Muscle of leg (tissue), 16 donors: ENCODE measurements at places on chromosomes 7 and 10.
A peak's percentile ranks its signal among the peaks of the same experiment; 100 is the strongest.

DNA sequence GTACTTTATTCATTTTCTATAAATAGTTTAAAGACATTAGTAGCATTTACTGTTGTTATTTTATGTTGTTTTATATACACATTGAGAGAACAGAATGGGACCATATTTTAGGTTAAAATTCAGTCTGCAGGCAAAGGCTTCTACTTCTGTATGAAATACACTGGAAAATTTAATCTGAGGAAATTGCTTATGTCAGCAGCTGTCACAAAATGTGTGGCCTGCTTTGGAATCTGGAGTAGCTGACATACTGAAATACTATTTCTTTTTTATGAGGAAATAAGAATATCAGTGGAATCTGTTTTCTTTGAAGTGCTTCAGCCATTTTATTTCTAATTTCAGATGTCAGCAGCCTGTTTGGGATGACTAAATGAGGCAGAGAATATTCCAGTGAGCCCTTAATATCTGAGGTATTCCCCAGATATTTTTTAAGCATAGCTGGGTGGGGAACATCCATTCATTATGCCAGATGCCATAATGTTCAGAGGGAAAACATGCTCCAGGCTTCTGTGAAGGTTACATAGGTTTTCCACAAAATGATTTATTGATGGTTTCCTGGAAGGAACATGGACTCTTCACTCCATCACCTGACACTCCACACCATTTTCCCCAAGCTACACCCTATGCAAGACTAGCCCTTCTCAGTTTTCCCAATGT, 267.1 kb downstream of the ARL4A start:
- DNase-seq, result peak; percentile 37

DNA sequence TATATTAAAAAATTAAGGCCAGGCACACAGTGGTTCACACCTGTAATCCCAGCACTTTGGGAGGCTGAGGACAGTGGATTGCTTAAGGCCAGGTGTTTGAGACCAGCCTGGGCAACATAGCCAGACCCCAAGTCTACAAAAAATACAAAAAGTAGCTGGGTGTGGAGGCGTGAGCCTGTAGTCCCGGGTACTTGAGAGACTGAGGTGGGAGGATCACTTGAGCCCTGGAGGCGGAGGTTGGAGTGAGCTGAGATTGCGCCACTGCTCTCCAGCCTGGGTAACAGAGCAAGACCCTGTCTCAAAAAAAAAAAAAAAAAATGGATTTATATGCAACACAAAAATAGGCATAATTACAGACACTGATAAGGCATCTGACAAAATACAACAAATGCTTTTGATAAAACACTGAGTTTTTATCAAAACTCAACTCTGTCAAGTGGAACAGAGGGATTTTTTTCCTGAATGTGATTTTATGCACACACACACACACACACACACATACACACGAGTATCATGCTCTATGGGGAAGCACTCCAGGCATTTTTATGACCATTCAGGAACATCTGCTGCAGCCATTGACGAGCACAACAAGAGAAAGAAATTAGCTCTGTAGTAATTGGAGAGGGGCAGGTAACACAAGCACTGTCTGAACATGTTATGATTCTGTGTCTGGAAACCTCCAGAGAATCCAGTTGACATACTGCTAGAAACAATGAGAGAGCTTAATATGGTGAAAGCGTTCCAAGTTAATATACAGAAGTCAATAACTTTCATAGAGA, 193.1 kb downstream of the WDR37 start:
- DNase-seq, result peak; percentile 66

GRCh38 chr7:106419455-106420182, 134.8 kb upstream of the NAMPT start:
- DNase-seq, result no peak

GRCh38 chr10:60351191-60351853, 38.4 kb downstream of the ANK3 start:
- peak; percentile 29 for DNase-seq

- DNase-seq, result no peak
Observed at GRCh38 chr10:103202319-103202718, 9.2 kb upstream of the NT5C2 start.

DNA sequence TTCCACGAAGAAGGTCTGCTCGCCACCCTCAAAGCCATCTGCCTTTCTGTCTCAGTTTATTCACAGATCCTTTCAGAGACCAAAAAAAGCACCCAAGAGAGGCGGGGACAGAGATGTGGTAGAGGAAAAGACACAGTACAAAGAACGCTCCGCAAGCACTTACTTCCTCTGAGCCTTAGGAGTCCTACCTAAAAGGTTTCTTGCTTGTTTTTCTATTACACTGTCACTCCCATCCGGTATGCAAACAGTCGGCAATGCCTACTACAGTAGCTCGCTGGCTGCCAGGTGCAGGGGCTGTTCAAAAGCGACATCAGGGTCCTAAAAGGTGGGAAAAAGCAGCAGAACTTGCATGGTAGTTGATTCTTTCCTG, 816 bp downstream of the TECPR1 start:
- no peak for DNase-seq

DNA sequence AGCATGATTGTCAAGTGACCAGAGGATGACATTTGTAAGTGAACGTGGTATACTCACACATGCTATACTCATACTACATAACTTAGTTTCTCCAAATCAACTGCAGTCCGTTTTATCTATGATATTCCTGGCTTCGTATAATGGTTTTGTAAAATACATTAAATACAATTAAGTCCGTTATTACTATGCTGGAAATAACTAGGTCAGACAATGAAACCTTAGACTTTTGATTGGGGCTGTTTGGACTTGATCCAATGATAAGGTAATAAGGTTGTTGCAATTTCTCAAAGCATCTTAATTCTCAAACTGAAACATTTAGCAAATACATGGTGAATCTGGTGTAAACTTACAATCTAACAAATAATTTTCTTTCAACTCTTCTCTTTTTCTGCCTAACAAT, 117.0 kb downstream of the TWIST1 start:
- DNase-seq, result no peak

- DNase-seq, result no peak
Observed at GRCh38 chr7:91293840-91294239, 29.6 kb downstream of the FZD1 start.

GRCh38 chr10:1160561-1161314, 104.6 kb downstream of the WDR37 start:
- DNase-seq, result no peak

GRCh38 chr10:84194424-84195043, at the start of gene CDHR1:
CDHR1 (plus strand) TSS chr10:84194537; CDS start chr10:84194761, 224 bp downstream.
- DNase-seq, result peak; percentile 26

- DNase-seq, result peak; percentile 36
Observed at GRCh38 chr10:53314876-53315275, 542.3 kb upstream of the MBL2 start.

DNA sequence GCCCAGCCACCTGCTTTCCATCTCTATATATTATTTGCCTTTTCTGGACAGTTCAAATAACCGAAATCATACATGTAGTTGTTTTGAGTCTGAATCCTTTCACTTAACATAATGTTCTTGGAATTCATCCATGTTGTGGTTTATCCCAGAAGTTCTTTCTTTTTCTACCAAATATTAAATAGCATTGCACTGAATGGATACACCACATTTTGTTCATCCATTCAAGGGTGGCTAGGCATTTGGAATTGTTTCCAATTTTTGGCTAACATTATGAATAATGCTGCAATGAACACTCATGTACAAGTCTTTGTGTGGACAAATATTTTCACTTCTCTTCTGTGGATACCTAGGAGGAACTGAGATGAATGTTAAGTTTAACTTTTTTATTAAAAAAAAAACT, 18.0 kb downstream of the DNAJC1 start:
- DNase-seq, result no peak

DNA sequence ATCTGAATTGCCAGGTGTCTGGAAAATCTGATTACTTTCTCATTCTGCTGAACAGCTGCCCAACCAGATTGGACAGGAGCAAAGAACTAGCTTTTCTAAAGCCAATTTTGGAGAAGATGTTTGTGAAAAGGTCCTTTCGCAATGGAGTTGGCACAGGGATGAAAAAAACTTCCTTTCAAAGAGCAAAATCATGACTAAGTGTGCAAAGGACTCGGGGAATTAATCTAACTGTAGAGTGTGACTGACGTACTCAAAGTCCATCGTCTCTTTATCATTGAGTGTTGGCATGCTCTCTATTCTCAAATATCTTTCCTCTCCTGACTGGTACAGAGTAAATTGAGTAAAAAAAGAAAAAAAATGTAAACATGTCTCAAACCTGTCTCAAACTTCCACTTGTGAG, 3.3 kb downstream of the NPS start:
- no peak for DNase-seq

DNA sequence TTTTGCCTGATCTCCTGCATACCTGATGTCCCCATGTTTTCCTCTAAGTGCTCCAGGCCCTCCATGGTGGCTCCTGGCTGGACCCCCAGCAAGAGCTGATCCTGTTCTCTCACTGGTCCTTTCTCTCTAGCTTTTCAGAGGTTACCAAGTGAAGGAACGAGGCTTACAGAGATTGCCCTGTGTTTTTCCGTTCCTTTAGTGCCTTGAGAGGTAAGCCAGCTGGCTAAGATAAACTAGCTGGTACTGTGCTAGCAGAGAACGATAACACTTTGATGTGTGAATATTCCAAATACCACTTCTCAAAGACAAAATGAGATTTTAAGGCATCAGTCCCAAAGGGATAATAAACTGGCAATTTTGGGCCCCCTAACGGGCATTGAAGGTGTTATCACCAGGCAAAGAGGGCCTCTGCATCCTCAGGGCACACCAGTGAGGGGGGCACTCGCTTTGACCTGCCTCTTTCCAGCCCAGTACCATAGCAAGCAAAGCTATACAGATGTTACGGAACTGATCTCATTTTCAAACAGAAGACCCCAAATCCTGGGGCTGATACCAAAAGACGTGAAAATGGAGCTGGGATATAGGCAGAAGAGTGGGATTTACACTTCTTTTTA, 8.4 kb upstream of the CCNY start:
- no peak for DNase-seq

- no peak for DNase-seq
Observed at GRCh38 chr10:106111246-106111645, 1053.3 kb downstream of the SORCS1 start.

- DNase-seq, result no peak
Observed at GRCh38 chr7:134941952-134942351, 44.4 kb upstream of the AGBL3 start.

DNA sequence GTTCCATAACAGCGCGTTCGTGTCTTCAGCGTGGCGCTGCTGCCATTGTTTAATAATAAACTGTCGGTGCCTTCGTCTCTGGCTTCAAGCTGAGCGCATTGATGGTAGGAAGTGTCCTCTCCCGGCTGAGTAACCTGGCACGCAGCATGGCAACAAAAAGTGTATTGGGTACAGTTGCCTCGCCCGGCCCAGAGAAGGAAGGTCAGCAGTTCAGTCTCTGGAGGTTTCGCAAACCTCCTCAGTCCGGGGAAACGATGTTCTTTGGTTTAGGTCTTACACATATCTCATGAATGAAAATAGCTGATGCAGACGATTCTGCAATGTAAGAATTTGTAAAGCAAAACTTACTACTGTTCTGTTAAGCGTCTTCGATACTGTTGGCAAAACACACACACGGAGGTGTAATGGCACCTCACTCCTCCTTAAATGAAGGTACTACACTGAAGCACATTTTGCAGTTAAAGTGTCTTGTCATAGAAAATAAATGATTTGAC, 739 bp upstream of the CCDC186 start:
- DNase-seq, result peak; percentile 43

GRCh38 chr7:70568674-70569334, 563.1 kb upstream of the GALNT17 start:
- peak; percentile 77 for DNase-seq

- no peak for DNase-seq
Observed at GRCh38 chr10:116126954-116127695, 145.9 kb downstream of the GFRA1 start.
